ENCODE measurements at places on chromosomes 4 and X.

DNA sequence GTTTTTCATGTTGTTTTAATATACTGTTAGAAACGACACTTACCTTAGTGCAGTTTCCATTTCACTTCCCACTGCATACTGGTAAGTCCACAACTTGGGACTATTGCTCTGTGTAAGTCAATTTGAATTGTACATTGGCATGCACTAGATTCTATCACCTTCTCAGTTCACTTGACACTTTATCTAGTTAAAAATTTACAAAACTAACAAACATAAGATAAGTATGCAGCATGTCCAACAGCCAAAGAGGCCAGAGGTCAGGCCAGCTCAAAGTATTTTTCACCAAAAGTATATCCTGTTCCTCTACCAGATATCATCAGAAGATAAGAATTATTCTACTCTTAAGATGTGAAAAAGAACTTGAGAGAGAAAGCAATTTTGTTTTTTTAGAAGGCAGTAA, 75.9 kb downstream of the QRFPR start:
- DNase-seq: no peak
- H3K4me3 ChIP-seq: no peak overlapping the region
- H3K36me3 ChIP-seq: no peaks in the 10 kb centered on the region
- no peaks in the 10 kb centered on the region for H3K27me3 ChIP-seq

- no peak overlapping the region for H3K4me3 ChIP-seq
- H3K27ac ChIP-seq: no peak overlapping the region
- H3K4me1 ChIP-seq: no peaks in the 10 kb centered on the region
- no peaks in the 10 kb centered on the region for H3K27me3 ChIP-seq
These were observed 687.1 kb upstream of the MAGEB2 start for GRCh38 chrX:29528281-29528680.

DNA sequence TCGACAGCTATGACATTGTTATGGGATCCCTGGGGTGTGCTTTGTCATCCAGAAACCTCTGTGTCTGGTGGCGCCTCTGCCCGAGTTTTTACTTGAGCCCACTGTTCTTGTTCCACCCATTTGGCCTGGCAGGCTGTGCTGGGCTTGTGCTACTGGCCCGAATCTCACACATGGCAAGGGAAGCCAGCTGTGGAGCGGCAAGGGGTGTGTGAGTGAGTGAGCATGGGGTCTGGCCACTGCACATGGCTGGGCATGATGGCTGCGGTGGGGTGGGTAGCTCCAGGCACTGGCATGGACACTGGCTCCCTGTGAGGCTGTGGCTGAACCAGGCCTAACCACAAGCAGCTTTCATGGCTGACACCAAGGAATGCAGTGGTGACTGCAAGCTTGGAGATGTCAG, 89.2 kb downstream of the DACH2 start:
- H3K4me3 ChIP-seq: no peak overlapping the region
- H3K36me3 ChIP-seq: no peaks in the 10 kb centered on the region
- H3K27me3 ChIP-seq: no peaks in the 10 kb centered on the region
- H3K27ac ChIP-seq: no peak overlapping the region
- no peak for DNase-seq

DNA sequence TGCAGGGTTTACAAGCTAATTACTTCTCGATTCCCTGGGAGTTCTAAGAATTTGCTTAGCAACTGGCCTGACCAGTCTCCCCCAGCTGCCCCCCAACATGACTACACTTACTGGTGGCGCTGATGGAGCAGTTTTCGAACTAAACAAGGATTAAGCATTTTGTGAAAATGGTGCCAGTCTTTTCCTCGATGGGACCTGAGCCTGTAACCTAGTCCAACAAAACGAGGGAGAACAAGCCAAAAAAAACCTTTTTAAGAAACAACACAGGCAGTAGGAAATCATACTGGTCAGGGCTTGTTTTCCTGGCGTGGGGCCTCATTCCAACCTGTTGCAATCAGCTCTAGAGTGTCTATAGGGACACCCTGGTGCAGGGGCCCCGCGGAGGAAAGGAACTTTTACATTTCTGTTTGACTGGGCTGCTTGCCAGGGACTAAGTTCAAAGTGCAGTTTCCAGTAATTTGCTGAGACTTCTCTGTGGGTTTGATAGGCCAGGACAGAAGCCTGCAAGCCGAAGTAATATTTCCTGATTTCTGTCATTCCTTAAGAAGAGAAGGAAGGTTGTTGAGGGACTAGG, 158.7 kb downstream of the SPRY1 start:
- H3K4me1 ChIP-seq: peaks cover 34% of the 10 kb centered on the region
- DNase-seq: peak; percentile 21
- H3K27ac ChIP-seq: peak overlapping the region; percentile 87

- H3K27me3 ChIP-seq: no peaks in the 10 kb centered on the region
- H3K27ac ChIP-seq: peak within 1 kb of the TSS; percentile 86
- DNase-seq: peak; percentile 77
- no peaks in the 10 kb centered on the region for H3K36me3 ChIP-seq
These were observed at the start of gene PABPC4L for GRCh38 chr4:134201216-134202161. TSS of gene PABPC4L (minus strand) at chr4:134201789. CDS start at chr4:134201019, 770 bp downstream.

DNA sequence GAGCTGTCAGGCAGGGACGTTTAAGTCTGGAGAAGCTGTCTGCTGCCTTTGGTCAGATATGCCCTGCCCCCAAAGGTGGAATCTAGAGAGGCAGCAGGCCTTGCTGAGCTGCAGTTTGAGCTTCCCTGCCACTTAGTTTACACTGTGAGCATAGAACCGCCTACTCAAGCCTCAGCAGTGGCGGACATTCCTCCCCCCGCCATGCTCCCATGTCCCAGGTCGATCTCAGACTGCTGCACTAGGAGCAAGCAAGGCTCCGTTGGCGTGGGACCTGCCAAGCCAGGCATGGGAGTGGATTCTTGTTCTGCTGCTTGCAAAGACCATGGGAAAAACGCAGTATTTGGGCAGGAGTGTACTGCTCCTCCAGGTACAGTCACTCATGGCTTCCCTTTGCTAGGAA, 24.3 kb downstream of the PLK4 start:
- H3K4me1 ChIP-seq: no peaks in the 10 kb centered on the region
- H3K27ac ChIP-seq: no peak overlapping the region
- no peaks in the 10 kb centered on the region for H3K27me3 ChIP-seq
- DNase-seq: no peak
- H3K4me3 ChIP-seq: no peak overlapping the region
- H3K36me3 ChIP-seq: no peaks in the 10 kb centered on the region

DNA sequence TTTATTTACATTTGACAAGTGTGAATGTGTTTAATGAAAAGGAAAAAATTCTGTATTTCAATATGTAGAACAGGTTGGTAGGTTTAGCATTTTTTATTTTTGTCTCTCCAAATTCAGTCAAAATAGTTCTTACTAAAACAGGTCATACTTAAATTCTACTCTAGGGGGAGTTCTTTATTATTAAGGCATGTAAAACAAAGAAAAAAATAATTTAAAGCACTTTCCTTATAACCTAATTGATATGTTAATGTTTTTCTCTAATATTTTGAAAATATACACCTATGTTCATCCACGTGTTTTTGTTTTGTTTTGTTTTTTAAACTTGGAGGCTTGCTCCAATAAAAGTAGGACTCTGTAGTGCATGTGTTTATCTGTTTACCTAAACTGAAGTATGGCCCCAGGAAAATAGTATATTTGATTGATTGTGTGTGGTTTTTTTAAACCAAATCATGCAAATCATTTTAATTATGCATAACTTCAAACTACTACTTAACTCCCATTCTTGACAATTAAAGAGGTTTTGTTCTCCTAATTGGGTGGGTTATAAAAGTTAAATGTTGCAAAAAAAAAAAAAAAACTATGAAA, 562.7 kb downstream of the RPA4 start:
- DNase-seq: no peak
- H3K4me3 ChIP-seq: no peak overlapping the region
- no peak overlapping the region for H3K27ac ChIP-seq
- no peaks in the 10 kb centered on the region for H3K36me3 ChIP-seq
- no peaks in the 10 kb centered on the region for H3K4me1 ChIP-seq

- no peak overlapping the region for H3K27ac ChIP-seq
- no peaks in the 10 kb centered on the region for H3K27me3 ChIP-seq
- DNase-seq: no peak
- H3K4me1 ChIP-seq: no peaks in the 10 kb centered on the region
- H3K4me3 ChIP-seq: no peak overlapping the region
These were observed 35.7 kb upstream of the ANK2 start for GRCh38 chr4:113013751-113014150.

- peaks cover 31% of the 10 kb centered on the region for H3K36me3 ChIP-seq
- no peak for DNase-seq
- H3K4me3 ChIP-seq: no peak overlapping the region
- H3K4me1 ChIP-seq: no peaks in the 10 kb centered on the region
These were observed 70.3 kb downstream of the CRMP1 start for GRCh38 chr4:5822619-5823018.

GRCh38 chr4:2046031-2046961, 12.8 kb upstream of the NAT8L start:
- peaks cover 7% of the 10 kb centered on the region for H3K4me1 ChIP-seq
- no peak overlapping the region for H3K4me3 ChIP-seq
- no peaks in the 10 kb centered on the region for H3K36me3 ChIP-seq
- H3K27ac ChIP-seq: no peak overlapping the region
- H3K27me3 ChIP-seq: peaks cover 7% of the 10 kb centered on the region
- peak; percentile 48 for DNase-seq

- no peaks in the 10 kb centered on the region for H3K36me3 ChIP-seq
- H3K4me1 ChIP-seq: peaks cover 17% of the 10 kb centered on the region
- DNase-seq: no peak
- H3K27me3 ChIP-seq: no peaks in the 10 kb centered on the region
- H3K27ac ChIP-seq: peak overlapping the region; percentile 96
- H3K4me3 ChIP-seq: peak overlapping the region; percentile 71
These were observed 10.6 kb upstream of the BCOR start for GRCh38 chrX:40108162-40108958.

DNA sequence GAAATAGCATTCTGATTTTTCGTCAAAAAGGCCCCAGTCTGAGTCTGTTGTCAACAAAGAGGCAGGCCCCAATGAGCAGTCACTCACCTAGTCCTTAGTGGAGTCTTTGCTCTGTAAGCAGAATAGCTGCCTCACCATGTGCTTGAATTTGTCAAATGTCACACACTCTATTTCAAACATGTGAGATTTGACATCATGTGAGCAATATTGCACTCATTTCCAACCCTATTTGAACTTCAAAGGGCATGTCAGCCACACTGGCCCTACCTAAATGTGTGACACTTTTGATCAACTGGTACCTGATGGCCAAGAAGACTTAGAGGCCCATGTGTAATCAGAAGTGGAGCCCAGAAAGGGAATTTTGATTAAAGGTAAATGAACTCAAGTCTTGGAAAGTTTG, 59.4 kb upstream of the PLAC1 start:
- no peak overlapping the region for H3K27ac ChIP-seq
- H3K36me3 ChIP-seq: no peaks in the 10 kb centered on the region
- DNase-seq: no peak
- H3K27me3 ChIP-seq: no peaks in the 10 kb centered on the region
- H3K4me3 ChIP-seq: no peak overlapping the region

DNA sequence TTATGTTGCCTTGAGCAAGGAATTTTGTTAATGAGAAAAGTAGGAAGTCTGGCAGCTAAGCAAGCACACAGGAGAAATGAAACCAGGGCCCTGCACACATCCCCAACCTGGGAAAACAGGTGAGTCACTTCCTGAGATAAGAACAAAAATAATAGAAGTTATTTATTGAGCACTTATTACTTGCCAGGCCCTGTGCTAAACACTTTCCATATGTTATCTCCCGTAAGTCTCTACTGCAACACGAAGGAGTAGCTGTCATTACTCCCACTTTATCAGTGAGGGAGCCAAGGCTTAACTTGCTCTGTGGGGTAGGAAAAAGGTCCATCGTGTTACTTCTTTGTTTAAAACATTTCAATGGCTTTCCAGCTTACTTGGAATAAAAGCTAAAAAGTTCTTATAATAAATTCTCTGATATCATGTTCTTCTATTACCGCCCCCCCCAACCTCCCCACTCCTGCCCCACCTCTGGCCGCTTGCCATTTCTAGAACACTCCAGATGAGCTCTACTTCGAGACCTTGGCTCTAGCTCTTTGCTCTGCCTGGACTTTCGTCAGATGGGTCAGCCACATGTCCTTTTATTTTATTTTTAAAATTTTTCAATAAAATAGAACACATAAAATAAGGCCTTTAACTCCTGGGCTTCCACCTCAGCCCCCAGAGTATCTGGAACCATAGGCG, 36.3 kb upstream of the PLAC8 start:
- no peaks in the 10 kb centered on the region for H3K36me3 ChIP-seq
- H3K27ac ChIP-seq: no peak overlapping the region
- H3K27me3 ChIP-seq: no peaks in the 10 kb centered on the region

DNA sequence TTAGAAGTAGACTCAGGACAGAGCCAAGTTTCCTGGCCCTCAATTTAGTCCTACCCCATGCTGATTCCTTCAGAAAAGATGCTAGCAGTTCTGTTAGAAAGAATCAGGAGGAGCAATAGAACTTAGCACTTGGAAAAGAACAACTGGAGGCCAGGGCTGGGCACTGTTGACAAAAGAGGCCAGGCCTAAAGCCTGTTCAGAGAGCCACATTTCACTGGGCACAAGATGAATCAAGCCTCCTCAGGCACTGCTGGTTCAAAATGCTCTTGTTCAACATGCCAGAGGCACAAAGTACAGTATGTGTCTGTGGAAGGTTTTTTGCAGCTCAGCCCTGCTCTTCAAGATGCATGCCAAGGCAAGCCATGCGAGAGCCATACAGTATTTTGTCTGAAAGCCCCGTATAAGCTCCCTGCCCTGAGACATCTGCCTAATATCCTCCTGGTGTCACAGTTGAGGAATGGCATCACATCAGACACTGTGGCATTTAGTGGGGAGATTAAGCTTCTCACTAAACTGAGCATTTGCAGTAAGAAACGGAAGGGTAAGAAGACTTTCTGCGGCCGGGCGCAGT, 53.7 kb downstream of the RASL11B start:
- H3K27ac ChIP-seq: no peak overlapping the region
- H3K4me1 ChIP-seq: no peaks in the 10 kb centered on the region
- H3K36me3 ChIP-seq: no peaks in the 10 kb centered on the region
- no peak for DNase-seq
- no peak overlapping the region for H3K4me3 ChIP-seq

GRCh38 chrX:111244235-111244750, 26.0 kb downstream of the CAPN6 start:
- H3K4me3 ChIP-seq: no peak overlapping the region
- H3K4me1 ChIP-seq: no peaks in the 10 kb centered on the region
- no peak overlapping the region for H3K27ac ChIP-seq
- H3K36me3 ChIP-seq: no peaks in the 10 kb centered on the region
- DNase-seq: no peak

DNA sequence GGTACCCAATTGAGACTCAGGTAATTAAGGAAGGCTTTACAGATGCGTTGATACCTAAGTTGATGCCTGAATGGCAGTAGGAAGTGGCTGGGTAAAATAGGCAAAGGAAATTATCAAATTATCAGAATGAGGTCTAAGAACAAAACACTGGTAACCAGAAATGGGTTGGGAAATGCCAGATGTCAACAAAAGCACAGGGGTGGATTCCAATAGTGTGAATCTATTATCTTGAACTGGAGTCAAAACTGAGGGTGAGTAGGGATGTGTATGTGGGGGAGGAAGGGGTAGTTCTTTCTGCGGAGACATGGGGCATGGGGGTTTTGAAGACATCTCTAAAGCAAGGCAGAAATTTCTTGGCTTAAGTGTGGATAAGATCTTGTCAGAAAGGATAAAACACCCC, 16.0 kb upstream of the SEPTIN6 start:
- H3K4me3 ChIP-seq: no peak overlapping the region
- H3K36me3 ChIP-seq: no peaks in the 10 kb centered on the region
- H3K27ac ChIP-seq: no peak overlapping the region
